NT2/D1 (cell line): ENCODE measurements at places on chromosomes 11 and 22.

- DNase-seq = no peak
Observed at GRCh38 chr11:31424652-31425051, 55.0 kb downstream of the DNAJC24 start.

DNA sequence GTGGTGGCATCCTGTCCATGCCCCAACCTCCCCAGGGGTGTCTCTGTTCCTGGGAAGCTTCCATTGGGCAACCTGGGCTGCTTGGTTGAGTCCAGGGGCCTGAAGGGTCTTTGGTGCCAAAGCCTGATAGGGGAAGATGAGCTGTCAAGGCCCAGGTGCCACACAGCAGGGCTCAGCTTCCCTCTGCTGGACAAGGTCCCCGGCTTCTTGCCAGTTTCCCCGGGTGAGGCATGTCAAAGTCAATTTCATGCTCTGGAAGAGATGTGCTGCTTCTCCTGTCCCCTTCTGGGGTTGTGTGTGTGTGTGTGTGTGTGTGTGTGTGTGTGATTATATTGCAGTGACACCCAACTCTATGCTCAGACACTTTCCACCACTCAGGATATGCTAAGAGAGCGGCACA is 26.9 kb downstream of the TP53I11 start:
- no peak for DNase-seq

DNA sequence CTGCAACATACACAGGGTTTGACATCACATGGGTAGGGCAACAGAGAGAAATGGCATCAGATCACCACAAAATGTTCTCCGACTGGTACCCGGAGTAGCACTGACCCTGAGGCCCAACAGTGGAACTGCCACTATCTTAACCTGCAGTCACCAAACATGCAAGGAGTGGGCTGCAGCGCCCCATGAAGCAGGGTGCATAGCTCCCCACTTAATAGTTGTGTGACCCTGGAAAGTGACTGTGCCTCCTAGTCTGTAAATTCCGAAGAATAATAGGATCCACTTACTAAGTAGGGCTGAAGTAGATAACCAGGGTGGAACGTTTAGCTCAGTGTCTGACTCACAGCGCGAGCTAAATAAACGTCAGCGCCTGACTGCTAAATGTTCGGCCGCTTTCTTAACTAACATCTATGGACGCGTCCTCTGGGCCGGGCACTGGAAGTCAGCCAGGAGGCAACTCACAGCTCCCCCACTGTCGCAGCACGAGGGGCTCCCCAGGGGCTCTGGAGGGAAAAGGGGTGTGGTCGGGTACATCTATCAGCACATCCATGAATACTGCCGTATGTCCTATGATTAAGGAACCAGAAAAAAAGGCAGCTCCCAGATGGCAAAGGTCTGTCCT is 777 bp downstream of the LTO1 start:
- no peak for DNase-seq

DNA sequence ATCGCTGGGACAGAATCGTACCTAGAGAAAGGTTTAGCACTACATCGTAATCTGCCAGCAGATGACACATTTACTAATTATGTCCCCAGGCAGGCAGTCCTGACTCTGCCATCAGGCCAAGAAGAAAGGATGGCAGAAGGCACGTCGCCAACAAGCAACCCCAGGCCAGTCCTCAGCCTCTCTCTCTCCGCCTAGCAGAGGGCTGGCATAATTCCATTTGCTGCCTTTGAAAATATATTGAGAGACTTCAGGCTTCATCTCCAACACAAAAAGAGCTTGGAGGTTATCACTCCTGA is 1517.0 kb downstream of the TBC1D22A start:
- no peak for DNase-seq

GRCh38 chr11:60504219-60504905 is 10.8 kb upstream of the MS4A13 start:
- no peak for DNase-seq

DNA sequence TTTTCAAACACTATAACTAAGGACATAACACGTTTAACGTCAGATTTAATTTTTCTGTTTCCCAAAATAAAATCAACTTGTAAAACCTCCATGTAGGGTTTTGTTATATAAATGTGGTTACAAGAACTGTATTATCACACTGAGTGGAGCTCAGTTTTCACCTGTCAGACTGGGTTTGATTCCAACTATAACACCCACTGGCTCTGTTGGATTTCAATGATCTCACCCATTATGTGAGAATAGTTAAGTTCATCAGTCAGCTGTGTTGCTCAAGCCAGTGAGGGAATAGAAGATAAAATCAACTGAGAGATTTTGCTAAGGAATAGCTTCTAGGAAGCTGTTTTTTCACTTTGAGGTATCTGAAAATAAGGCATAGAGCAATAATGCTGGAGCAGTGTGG is 5.1 kb upstream of the OR52R1 start:
- no peak for DNase-seq

DNA sequence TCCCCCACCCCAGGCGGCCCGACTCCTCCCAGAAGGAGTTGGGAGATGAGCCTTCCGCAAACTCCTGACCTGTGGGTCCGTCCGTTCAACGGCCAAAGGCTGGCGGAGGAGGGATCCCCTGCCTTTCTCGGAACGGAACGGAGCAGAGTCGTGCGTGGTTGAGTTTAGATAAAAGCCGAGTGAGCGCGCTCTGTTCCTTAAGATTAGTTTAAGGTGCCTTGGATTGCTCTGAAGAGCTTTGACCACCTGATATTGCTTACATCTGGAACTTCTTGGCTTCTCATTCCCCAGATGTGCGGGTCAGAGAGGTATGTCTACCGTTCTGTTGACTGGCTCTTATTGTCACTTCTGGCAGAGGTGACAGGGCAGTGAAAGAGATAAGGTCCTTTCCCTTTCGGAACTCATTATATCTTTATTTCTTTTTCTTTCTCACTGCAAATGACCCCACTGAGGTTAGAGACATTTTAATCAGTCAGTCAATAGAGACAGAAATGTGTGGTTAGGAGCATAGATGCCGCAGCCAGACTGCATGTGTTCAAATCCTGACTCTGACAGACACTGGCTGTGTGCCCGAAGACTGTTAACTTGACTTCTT is at the start of gene TRIM6:
TSS of gene TRIM6 (plus strand) at position 31 of the 595 bp plus-strand sequence. CDS start at position 292, 261 bp downstream.
- peak; percentile 46 for DNase-seq

GRCh38 chr11:42770444-42771065 is 541.2 kb upstream of the API5 start:
- DNase-seq = peak; percentile 52
